GM13977 (cell line): ENCODE measurements at places on chromosomes 7 and 10.
A peak's percentile ranks its signal among the peaks of the same experiment; 100 is the strongest.

DNA sequence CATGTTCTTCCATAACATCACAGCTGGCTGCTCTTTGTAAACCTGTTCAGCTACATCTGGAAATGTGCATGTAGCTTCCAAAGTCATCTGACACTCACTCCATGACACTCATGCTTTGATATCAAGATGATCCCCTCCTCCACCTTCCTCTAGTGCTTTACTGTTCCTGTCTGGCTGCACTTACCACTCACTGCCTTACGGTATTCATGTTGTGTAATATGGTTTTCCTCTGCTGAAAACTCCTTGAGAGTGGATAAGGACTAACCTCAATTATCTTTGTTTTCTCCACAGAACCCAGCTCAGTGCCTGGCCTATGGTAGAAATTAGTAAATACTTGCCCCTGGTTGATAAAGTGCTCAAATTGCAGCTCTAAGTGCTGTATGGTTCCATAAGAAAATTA lies 483.9 kb downstream of the HTR7 start:
- DNase-seq: no peak

GRCh38 chr7:114419441-114420272 lies 5.0 kb downstream of the FOXP2 start:
- no peak for DNase-seq

- peak; percentile 67 for DNase-seq
Observed at GRCh38 chr7:116786791-116787443, 75.5 kb upstream of the CAPZA2 start.

DNA sequence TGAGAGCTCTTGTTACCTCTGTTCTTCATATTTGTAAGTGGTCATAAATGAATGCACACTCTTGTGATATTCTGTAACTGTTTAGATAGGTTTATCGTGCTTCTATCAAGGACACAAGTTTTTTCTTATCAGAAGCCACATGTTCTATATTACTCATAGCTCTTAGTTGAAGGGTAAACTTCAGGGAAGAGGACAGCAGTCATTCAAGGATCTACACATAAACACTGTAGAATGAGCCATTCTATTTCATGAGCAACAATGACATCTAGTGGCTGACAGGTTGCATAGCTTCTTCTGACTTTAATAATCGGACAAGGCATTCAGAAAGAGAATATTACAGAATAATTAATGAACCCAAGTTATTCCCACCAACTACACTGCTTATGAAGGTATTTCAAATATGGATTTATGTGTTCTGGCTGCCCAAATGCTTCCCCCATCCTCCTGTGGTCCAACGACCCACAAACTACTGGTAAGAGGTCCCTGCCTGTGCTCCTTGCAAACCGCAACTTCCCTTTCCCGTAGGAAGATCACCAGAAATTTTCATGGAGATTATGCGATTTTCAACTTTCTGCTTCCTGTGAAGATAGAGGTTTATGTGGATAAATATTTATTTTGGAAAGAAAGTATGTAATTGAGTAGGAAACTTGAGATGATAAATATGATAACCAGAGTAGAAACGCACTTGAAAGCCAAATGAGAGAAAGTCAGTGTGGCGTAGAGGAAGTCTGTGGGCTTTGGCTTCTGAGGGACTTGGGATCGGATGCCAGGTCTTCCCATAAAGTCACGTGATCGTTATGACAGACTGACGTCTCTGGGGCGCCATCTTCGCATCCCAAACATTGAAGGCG lies 16.8 kb upstream of the ABCB5 start:
- peak; percentile 49 for DNase-seq

DNA sequence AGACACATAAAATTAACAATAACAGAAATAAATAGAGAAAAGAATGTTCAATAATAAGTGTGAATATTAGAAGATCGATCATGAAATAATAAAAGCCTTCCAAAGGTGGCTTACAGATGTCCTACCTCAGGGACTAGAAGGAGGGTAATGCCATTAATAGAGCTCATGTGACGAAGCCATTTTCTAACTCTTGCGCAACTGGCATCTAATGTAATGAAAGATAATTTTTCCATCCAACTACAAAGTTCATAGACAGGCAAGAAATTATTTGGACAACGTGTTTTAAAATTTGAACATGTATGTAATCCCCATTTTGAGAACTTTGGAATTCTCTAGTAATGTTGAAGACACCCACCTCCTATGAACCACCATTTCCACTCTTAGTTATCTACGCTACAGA lies 1394.3 kb upstream of the LRRTM3 start:
- no peak for DNase-seq

- no peak for DNase-seq
Observed at GRCh38 chr7:142104550-142105527, 6.7 kb upstream of the MGAM2 start.

DNA sequence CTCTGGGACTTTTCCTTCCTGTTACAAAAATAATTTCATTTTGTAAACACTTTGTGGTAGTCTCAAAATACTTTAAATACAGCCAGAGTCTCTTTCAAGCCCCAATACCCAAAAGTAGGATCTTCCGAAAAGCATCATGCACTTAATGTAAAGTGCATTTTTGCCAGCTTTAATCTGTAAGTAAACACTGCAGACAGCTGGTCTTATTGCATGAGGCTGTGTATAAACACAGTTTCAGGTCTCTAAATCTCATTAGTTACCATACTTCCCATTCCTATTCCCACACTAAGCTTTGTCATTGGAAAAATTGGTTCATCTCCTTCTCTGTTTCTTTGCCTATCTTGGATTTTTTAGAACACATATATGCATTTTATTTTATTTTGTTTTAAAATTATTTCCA lies 87.6 kb upstream of the GNAI1 start:
- no peak for DNase-seq

- no peak for DNase-seq
Observed at GRCh38 chr10:43251419-43252165, 15.3 kb downstream of the RASGEF1A start.

DNA sequence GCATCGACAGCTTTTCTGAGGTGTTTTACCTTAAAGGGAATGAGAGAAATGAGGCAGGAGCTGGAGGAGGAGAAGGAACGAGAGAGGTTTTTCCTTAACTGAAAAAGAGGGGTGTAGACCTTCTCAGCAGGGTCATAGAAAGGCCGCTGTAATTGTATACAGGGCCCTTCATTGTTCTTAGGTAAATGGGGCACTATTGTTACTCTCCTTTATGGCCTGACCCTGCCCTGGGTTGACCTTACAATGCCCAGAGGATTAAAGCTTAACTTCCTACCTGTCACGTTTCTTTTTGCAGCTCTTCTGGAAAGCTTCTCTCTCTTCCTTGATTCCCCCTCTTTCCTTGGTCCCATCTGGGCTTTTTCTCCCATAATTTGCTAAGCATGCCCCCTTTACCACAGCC lies 13.7 kb upstream of the PDLIM1 start:
- DNase-seq: no peak

DNA sequence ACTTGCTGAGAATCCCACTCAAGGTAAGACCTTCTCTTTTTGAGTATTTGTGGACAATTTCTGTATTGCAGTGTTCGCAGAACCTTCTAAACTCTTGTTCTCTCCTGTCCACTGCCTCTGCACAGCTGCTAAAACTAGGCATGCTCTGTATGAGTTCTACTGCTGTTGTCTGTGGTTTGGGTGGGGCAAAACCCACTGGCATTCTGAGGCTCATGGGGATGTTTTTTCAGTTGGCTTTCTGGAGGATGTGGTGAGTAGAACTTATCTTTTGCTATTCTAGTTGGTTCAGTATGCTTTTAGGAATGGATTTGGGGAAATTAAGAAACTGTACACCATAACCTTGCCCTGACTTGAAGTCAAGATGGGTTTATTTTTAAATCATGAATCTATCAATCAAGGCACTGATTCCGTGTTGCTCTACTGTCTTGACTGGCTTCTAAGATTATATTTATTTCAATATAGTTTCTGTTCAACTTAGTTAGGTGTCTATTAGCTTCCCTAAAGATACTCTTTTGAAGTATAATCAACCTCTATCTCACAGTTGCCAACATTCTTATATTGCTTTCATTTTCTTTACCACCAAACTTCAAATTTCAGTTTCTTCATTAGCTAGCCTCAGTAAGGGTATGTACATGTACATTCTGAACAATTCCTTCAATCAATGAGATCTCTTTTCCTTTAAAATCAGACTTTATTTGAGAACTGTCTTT lies 25.0 kb upstream of the C1GALT1 start:
- no peak for DNase-seq

GRCh38 chr10:23657677-23658076 lies 218.8 kb downstream of the OTUD1 start:
- no peak for DNase-seq

DNA sequence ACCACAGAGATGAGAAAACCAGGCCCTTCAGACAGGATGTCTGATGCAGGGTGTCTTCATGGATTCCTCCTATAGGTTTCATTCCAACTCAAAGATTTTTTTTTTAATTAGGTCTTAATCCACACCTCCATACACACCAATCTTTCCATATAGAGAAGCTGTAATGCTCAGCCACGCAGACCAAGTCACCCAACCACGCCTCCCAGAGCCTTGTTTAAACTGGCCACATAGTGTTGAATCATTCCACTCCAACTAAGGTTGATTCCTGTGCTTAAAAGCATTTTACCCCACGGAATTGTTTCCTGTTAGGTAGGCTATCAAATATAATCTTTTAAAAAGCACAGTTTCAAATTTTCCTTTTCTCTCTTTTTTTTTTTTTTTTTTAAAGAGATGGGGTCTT lies 153.6 kb downstream of the TYW1B start:
- no peak for DNase-seq
